ENCODE measurements at places on chromosomes 1 and 21.

DNA sequence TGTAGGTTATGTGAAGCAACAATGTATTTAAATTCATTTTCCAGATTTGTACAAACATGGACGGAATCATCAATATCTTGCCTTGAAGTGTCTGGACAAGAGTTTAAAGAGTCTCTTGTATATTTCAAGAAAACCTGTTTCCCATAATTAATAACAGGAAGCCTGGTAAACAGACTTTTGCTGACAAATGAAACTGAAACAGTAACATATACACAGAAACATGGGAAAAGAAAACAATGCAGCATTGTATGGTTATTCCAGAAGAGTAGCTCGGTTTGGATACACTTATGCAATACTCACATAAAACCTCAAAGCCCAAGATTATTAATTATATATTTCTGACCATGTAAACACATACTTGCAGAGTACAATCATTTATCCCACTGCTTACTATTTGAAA, 265.5 kb downstream of the PTPRC start:
- DNase-seq: no peak

- DNase-seq: no peak
These were observed 452.6 kb upstream of the NR5A2 start for GRCh38 chr1:199574950-199575349.

GRCh38 chr1:50027794-50028193, 4.0 kb upstream of the AGBL4 start:
- DNase-seq: no peak

DNA sequence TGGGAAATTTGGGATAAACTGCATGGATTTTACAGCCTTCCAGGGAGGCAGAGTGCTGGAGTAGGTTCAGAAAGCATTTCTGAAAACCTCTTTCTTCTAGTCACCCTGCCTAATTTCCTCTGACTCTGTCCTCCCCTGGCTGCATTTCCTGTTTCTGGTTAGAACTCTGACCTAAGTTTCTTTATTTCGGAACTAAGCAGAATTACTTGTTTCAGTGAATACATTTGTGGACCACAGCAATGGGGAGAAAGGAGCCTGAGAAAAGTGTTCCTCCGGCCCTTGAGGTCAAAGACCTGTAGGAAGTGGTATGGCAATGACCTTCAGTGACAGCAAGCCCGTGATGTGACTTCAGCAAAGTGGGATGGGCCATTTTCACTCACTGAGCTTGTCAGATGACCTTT, 173.4 kb upstream of the RUNX1 start:
- DNase-seq: no peak

DNA sequence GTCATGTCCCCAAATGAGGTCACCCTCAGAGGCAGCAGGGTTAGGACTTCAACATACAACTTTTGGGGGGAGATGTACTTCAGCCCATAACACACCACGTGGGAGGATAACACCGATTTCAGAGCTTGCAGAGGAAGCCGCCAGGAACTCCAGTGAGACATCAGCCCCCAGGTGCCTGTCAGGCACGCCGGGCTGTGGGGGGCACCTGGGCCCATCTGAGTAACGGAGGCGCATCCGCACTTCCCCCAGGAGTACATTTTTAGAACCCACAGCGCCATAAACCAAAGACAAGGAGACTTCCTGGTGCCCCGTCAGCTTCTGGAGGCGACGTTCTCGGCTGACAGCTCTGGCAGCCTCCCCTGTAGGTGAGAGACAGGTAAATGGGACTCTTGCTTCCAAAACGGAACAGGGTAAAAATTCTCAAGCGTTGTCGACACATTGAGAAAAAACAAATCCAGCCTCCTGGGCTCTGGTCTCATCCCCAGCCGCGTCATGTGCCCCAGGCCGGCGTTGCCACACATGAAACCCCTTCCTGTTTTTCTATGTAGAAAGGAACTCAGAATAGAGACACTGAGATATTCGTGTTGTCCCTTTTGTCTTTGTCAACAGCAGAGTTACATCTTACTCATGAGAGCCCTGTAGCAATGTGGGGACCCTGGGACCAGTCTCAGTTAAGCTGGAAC, 93.3 kb downstream of the PDE9A start:
- DNase-seq: no peak

GRCh38 chr1:21620496-21620895, 48.7 kb downstream of the RAP1GAP start:
- no peak for DNase-seq
